ENCODE measurements at places on chromosomes 16 and 17.

DNA sequence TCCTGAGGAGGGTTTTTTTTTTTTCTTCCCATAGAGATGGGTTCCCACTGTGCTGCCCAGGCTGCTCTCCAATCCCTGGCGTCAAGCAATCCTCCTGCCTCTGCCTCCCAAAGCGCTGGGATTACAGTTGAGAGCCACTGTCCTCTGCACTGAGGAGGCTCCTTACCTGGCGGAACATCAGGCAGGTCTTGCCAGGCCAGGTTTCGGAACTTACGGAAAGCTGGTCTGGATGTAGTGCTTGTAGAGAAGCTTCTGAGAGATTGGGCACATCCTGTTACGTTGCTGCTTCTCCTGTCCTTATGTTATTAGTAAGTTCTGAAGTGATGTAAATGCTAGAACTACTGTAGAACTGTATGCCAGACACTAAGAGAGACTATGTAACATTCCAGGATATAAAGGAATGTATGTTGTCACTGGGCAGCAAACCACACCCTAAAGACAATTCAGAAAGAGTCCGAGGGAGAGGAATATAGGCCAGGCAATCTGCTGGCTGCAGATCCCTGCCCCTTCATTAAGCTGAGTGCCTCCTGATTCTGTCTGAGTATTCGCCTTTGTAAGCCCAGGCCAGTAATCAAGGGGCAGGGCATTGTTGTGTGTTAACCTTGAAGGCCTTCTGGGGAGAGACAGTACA lies 21.1 kb downstream of the ETV4 start:
- DNase-seq, result no peak

GRCh38 chr17:65434251-65434650 lies 127.2 kb downstream of the AXIN2 start:
- DNase-seq, result no peak

DNA sequence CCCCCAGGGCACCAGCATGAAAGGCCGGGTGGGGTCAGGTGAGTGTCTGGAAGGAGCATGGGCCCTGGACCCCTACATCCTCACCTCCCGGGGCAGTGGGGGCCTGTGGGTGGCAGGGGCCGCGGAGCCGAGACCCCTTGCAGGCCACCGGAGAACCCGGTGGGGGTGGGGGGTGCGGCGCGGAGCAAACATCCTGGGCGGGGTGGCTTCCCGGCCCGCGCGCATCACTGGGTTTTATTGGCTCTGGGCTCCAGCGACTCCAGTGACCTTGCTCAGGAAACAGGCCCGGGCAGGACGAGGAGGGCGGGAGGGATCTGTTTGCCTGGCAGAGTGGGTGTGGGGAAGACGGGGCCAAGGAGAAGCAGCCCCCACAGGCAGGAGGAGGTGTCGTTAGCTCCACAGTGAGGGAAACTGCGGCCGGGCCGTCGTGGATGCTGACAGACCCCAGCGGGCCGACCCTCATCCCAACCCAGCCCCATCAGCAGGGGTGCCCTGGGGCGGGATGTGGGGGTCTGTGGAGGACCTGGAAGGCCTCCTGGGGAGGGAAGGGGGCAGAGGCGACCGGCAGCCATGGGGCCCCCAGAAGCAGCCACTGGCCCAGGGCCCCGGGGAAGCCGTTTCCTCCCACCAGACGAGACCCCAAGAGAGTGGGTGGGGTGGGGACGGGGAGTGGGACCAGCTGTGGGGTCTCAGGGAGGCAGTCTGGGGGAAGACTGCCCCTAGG lies 10.6 kb downstream of the SSTR5 start:
- no peak for DNase-seq

DNA sequence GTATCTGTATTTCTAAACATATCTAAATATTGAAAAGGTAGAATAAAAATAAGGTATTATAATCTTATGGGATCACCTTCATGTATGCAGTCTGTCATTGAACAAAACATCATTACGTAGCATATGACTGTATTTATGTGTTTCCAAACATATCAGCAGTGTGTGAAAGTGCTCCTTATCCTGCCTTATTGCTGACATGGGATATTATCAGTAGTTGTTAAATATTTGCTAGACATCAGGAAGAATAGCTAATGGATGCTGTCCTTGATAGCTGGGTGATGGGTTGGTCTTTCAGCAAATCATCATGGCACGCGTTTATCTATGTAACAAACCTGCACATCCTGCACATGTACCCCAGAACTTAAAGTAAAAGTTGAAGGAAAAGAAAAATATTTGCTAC lies 59.1 kb upstream of the FAM20A start:
- no peak for DNase-seq

GRCh38 chr17:81500047-81500446 lies 12.6 kb downstream of the ACTG1 start:
- DNase-seq, result no peak

DNA sequence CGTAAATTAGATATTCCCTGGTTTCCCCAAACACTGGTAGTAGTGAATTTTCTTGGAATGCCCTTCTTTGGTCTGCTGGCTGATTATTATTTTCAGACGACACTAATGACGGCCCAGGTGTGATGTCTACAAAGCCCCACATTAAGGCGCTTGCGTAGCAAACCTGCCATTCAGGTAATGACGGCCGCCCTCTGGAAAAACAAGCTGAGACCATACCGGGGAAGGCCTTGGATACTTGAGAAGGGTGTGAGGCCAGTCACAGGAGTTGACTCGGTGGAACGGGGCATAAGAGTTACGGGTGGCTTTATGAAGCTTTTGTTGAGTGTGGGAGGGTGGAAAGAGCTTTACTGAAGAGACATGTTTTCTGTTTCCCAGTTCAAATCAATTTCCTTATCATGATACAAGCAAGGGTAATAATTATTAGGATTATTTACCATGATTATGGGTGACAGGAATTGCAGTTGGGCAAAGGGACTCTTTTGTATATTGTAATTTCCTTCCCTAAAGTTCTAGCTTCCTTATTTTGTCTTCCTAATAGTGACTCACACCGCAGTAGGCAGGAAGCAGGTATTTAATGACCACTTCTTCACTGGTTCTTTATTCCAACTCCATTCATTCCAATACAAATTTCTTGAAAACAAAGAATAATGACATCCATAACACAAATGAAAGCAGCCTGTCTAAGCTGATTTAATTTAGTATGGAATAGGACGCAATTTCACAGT lies 24.8 kb downstream of the KRT23 start:
- no peak for DNase-seq

DNA sequence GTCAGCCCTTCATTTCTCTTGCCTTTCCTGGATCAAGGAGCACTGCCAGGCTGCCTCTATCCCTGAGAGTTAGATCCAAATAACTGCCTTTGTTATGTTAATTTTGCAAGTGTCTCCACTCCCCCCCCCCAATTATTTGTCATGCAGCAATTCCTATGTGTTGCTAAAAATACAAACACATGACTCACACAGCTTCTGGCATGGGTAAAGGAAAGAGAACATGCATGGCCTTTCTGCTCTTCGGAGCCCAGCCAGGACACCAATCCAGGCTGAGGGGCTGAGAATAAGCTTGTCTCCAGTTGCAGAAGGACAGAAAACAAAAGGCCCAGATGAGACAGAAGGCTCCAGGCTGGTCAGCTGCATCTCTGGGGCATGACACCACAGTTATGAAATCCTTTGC lies 148.0 kb upstream of the TNRC6C start:
- no peak for DNase-seq

DNA sequence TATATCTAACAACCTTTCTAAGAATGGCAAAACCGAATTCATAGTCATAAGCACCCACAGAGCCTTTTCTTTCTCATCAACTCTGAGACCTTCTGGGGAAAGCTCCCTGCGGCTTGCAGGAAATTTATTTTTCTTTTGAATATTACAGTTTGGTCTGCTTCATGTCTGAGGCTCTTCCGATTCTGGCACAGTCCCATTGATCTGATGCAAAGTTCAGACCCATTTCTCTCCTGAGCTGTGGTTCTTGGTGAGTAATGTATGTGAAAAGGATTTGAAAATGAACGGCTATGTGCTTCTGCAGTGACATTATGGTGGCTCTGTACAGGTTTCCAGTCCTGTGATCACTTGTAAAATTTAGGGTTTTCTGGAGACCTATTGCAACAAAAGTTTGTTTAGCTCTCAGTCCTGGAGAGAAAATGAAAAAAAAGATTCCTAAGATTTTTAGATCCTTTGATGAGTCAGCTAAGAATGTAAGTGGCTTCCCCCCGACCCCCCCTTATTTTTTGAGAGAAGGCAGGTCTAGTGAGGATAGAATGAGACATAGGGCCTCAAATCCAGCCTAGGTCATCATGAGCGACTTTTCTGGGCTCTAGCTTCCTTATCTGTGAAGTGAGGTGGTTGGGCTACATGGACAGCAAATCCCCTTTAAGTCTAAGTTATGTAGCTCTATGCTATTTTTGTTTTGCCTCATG lies 4.6 kb downstream of the GAN start:
- no peak for DNase-seq

DNA sequence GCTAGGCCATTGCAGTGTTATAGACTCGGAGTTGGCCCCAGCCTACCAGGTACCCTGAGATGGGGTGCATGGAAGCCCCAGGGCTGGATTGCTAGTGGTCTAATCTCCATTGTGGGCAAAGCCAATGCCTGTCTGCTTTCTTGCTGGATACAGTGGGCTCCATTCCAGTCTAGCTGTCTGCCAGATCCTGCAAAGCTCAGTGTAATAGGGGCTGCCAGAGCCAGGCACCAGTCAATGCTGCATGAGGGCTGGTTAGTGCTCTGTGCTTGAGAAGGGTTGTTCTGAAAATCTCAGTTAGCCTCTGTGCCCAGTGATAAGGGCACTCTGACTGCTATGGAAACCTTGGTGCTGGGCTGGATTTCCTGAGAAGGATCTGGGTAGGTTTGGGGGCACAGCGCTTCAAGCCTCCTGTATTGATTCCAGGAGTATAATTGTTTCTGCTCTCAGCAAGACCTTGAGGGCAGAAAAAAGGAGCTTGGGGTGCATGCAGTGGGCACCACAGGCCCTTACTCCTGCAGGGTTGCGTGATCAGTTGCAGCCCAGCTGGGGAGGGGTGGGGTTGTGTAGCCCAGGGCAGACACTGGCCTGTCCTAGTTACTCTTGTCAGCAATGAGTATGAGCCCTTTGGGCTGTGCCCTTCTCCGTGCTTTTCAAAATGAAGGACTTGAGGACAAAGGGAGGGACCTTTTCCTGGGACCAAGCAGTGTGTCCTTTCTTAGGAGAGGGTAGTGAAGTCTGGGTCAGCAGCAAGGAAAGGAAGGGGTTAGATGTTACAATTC lies 19.0 kb downstream of the SMPD3 start:
- DNase-seq, result no peak

- DNase-seq, result no peak
Observed at GRCh38 chr16:57763285-57764005, 27.9 kb downstream of the KATNB1 start.

DNA sequence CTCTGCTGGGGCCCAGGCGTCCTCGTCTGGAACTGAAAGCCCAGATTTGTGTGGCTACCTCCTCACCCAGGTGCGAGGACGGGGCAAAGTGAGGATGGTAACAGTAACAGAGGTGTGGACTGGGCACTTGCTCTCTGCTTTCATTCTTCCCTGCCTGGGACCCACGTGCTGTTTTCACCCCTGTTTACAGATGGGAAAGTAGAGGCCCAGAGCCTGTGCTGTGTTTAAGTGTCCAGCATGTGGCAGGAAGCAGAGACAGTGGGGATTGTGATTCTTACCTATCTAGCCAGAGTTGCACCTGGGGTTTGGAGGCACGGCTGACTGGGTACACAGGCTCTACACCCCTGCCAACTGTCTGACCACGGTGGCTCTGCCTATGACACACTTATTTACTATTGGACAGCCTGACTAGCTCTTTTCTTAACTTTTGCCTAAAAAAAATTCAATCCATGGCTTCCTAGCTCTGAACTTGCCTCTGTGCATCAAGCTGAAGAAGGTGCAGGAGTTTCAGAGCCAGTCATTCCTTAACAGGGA lies 155.4 kb downstream of the CLEC16A start:
- DNase-seq, result no peak

DNA sequence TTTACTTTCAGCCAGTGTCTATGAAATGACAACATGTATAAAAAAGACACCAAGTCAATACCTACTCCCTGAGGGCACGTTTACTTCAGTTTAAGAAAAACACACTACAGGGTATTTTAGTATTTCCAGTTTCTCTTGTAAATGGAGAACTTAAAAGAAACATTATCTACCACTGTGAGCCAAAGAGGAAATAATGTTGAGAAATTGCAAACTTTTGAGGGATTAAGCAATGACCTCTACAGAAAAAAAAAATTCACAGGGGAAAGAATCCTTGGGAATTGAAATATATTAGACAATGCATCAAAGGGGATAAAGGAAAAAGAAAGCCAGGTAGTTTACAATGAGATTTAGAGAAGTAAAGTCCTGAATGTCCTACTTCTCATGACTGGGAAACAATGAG lies 126.0 kb downstream of the KCNJ2 start:
- no peak for DNase-seq

GRCh38 chr17:45021607-45022287 lies 29.7 kb downstream of the DCAKD start:
- peak; percentile 55 for DNase-seq

DNA sequence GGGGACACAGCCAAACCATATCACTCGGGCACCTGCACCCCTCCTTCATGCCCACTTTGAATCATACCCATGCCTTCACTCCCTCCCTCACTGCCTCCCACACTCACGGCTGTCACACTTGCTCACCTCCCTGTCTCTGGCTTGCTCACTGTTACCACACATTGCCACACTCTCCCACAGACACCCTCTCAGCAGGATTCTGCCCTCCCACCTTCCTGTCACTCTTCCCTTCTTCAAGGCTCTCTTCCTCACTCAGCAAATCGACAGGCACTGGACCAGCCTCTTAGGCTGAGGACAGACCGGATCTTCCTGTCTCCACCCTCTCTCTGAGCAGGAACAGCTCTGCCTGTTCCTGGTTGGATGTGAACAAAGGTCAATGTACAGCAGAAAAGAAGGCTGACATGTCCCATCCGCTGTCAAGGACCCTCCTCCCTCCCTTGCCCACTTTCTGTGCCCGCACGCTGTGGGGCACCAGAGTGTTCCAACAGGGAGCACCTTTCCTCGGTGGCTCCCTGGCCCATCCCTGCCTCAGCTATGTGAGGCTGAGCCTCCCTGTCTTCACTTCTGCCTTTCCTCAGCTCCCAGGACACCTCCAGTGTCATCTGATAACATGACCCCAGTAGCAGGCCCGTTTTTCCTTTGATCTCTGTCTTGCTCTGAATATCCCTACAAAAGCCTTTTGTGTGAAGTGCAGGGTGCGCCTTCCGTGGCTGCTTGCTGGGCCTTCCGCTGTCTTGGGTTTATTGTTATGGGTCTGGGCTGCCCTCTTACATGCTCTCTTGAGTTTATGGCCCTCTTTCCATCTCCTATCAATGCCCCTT lies 47.0 kb downstream of the CCDC182 start:
- DNase-seq, result no peak

Data from stimulated activated CD8-positive, alpha-beta memory T cell treated with anti-CD3 and anti-CD28 coated beads, Interleukin-15, amount 100 ng/mL, for 24 hours (primary cell).